Kidney epithelial cell (primary cell): ENCODE measurements at places on chromosomes 11 and 22. TPM values are rescaled to one million over a fixed set of nuclear protein-coding genes. Genes with fewer than 3 reads are reported as not detected.

Gene EXT2
- 83.5 and 99.6 TPM in 2 replicates for total RNA-seq

Gene PATE2
- total RNA-seq = 0.27 TPM in 1 of 2 replicates, not detected in the other

Gene RFPL1
- total RNA-seq = not detected in 2 replicates

Gene SNX32
- 1.4 and 1.9 TPM in 2 replicates for total RNA-seq

Gene F2
- not detected in 2 replicates for total RNA-seq

Gene CARNS1
- 0.21 and 0.27 TPM in 2 replicates for total RNA-seq

Gene TRIM6
- total RNA-seq = 3.4 and 4.9 TPM in 2 replicates

Gene OR51B5
- not detected in 2 replicates for total RNA-seq

Gene MUC5AC
- not detected in 2 replicates for total RNA-seq

Gene PHRF1
- 32.5 and 33.0 TPM in 2 replicates for total RNA-seq

Gene KCNQ1OT1
- 0.48 and 0.54 TPM in 2 replicates for total RNA-seq

Gene BDNF
- 4.3 and 4.8 TPM in 2 replicates for total RNA-seq

Gene SDF2L1
- total RNA-seq = 82.8 and 87.1 TPM in 2 replicates

Gene UBE2L6
- total RNA-seq = 44.0 and 47.1 TPM in 2 replicates

Gene ZP1
- not detected in 2 replicates for total RNA-seq

Gene OR52E8
- not detected in 2 replicates for total RNA-seq

Gene CPT1B
- 2.1 and 5.8 TPM in 2 replicates for total RNA-seq

Gene SLC29A2
- 5.5 and 7.7 TPM in 2 replicates for total RNA-seq

Gene OR8B3
- total RNA-seq = not detected in 2 replicates

Gene NNMT
- 470 and 585 TPM in 2 replicates for total RNA-seq

Gene OR8U1
- not detected in 2 replicates for total RNA-seq

Gene HBB
- not detected in 2 replicates for total RNA-seq

Gene GPR83
- total RNA-seq = 0.07 TPM in 1 of 2 replicates, not detected in the other

Gene WNT7B
- 15.3 and 19.2 TPM in 2 replicates for total RNA-seq

Gene OR5M8
- not detected in 2 replicates for total RNA-seq

Gene TIGD3
- 0.89 and 1.3 TPM in 2 replicates for total RNA-seq

Gene CSRP3
- total RNA-seq = not detected in 2 replicates

Gene IMMP1L
- total RNA-seq = 17.5 and 27.1 TPM in 2 replicates

Gene MB
- not detected in 2 replicates for total RNA-seq

Gene BAIAP2L2
- 4.1 and 5.4 TPM in 2 replicates for total RNA-seq

Gene OR4A16
- not detected in 2 replicates for total RNA-seq
